ENCODE measurements at places on chromosomes 1 and 21. TPM values are rescaled to one million over a fixed set of nuclear protein-coding genes. Genes with fewer than 3 reads are reported as not detected.

The PRR9 gene
- total RNA-seq: not detected

- no peak for DNase-seq
Observed at GRCh38 chr21:15003463-15004135, 61.2 kb downstream of the NRIP1 start.

DNA sequence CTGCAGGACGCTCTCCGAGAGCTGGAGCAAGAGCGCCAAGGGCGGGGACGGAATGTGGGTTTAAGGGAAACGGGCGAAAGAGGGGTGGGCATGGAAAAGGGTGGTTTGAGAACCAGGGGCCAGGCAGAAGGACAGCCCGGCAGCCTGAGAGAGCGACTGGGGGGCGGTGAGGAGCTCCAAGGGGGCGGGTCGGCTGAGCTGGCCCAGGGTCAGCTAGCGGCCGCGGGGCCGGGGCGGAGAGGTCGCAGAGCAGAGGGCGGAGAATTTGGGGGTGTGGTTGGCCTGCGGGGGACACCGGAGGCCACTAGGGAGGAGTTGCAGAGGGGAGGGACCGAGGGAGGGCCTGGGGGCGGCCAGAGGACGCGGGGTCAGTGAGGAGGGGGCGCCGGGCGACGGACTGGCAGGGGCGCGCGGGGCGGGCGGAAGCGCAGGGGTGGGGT, 54.7 kb downstream of the NDUFS5 start:
- no peak for DNase-seq

DNA sequence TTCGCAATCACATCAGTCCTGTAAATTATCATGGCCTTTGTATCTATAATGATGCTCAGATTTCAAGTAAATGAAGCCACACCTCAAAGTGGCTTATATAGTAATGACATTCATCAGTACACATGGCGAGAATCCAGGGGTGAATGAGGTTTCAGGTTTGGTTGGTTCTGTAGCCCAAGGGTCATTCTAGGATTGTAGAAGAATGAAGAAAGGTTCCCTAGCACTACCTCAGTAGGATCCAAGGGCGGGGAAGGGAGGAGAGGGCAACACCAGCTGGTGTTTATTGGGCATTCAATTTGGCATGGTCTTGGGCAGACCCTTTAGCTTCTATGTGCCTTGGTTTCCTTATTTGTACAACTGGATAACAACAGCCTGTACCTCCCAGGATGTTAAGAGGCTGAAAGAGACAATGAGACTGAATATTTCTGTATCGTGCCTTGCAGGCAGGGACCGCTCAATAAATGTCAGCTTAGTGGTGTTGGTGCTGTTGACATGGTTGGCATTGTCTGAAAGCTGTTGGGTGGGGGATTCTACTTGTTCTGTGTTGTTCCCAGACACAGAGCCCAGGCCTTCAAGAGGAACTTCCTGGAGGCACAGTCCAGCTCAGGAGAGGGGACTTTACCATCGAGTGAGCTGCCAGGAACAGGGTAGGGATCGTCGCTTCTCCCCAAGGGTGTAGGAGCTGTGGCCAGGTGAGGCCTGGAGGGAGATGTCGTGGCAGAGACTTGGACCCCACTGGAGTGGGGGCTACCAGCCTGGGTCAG, 388.2 kb downstream of the PTPRU start:
- no peak for DNase-seq

- no peak for DNase-seq
Observed at GRCh38 chr1:19445417-19446342, 39.7 kb downstream of the CAPZB start.

DNA sequence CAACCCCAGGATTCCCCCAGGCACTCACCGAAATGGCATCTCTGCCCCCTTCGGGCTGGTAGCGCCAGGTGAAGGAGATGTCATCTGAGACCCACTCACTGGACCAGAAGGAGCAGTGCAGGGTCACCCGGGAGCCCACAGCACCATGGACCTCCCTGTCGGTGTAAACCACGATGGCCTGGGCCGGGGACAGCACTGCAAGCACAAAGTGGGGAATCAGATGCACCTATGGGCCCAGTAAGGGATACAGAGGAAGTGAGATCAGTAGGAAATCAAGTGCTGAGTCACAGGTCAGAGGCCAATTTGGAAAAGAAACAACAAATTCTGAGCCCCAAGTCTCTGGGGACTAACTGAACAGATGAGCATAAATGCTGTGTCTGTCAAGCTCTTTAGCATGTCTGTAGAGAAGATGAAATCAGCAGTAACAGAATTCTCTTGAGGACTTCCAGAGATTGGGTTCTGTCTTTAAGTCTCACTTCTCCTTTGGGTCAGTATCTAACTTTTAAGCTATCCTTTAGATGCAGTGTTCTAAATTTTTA, 2.5 kb downstream of the MPZ start:
- no peak for DNase-seq

- DNase-seq: no peak
Observed at GRCh38 chr1:152367436-152367835, 7.6 kb upstream of the FLG2 start.

The TPTE gene
- total RNA-seq: not detected

DNA sequence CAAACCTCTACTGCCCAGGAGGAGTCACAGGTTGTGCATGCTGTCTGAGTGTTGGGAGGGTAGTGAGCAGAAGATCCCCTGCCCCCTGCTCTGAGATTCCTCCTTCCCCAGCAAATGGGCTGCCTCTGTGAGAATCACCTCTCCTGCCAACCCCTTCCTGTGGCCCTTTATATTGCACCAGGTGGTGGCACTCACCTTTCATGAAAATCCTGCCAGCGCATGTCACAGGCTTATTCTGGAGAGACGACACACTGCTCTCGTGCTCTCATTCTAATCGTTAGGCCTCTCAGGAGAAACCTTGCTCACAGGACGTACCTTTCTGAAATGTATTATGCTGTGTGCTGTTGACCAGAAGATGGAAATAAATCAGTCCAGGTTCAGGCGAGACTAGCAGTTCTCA, 113.7 kb downstream of the RGL1 start:
- no peak for DNase-seq

The PTPRF gene
- total RNA-seq: 139 TPM

The NCSTN gene
- total RNA-seq: 50.6 TPM

DNA sequence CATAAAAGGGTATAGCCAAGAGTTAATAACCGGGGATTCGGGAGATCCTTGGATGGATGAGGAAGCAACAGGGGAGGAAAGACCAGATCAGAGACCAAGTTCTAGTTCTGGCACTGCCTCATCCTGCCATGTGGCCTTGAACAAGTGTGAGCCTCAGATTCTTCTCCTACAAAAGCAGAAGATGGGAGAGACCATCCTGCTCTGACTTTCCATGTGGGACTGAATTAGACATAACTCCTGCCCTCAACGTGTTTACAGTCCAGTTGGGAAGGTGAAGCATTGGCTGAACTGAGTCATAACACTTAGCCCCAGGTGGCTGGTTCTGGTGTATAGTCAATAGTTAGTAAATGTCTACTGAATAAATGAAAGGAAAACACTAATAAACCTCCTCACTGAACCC, 12.1 kb upstream of the CNR2 start:
- DNase-seq: no peak
